ENCODE measurements at places on chromosomes 3 and 15.

DNA sequence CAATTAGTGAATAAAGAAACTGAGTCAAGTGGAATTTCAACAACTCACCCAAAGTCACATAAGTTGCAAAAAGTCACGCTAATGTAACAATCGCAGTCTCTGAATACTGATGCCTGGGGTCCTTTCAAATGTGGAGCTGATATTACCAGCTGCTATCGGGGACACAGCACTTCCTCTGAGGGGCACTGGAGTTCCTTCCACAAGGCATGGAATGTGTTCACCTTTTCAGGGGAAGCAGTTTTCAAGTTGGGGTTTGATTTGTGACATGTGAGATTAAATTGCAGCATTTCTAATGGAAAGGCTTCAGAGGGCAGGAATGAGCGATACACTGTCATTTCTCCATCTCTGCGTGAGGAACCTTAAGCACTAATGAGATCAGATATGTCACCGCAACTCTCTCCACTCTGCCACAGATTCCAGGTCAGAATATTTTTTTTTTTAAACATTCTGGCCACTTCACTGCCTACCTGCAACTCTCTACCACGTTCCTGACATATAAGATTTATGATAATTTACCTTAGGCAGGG lies 807.2 kb upstream of the CFAP20DC start:
- no peak for DNase-seq

DNA sequence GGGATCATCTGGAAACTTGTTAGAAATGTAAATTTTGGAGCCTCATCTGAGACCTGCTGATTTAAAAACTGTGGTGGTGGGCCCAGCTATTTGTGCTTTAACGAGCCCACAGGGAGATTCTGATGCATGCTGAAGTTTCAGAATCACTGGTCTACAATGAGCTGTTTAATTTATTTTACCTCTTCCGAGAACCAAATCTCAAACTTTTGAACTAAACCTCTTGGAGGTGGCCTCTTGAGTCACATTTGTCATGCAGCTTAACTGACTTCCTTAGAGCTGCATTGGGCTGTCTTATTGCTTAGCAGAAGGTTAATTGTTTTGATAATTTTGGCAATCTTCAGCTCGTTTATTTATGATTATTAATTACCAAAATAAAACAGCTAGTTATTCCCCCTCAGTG lies 112.1 kb upstream of the NPHP3 start:
- no peak for DNase-seq

- peak; percentile 86 for DNase-seq
These were observed at the start of gene TJP1 for GRCh38 chr15:29822100-29822683. Gene TJP1 (minus strand): TSS chr15:29822468. CDS start chr15:29822028, 440 bp downstream.

- no peak for DNase-seq
These were observed 117.3 kb downstream of the XXYLT1 start for GRCh38 chr3:195153653-195154052.

DNA sequence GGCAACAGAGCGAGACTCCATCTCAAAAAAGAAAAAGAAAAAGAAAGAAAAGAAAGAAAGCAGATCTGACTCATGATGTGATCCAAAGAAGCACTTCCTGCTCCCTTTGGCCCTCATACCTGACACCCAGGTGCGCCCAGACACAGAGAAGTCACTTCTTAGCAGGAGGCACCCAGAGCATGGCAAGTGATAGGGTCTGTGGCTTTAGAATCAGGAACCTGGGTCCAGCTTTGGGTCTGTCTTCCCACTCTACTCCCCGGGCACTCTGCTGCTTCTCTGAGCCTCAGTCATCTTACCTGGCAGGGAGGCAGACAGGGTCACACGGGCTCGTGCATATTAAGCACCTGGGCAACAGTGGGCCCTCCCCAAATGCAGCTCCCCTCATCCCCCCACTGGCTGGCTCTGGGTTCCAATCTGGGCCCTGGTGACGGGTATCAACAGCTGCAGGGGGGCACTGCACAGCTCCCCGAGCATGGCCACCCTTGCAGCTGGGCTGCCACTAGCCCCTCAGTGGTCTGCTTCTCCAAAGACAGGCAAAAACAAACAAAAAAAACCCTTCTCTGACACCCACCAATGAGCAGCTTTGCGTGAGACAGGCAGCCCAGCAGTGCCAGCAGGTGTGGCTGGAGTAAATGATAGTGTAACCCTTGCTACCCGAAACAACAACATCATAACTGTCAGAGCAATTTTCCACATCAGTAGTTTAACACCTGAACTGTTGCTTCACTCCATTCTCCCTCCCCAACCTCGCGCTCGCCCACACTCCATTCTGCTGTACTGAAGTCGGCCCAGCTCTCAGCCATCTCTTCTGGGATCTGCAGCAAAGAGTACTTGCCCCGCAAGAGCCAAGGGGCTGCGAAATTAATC lies 99.8 kb downstream of the MEGF11 start:
- DNase-seq = no peak

GRCh38 chr15:68210409-68210756 lies 5.3 kb upstream of the CALML4 start:
- no peak for DNase-seq

All from ascending aorta (tissue), 2 donors.